ENCODE measurements at places on chromosomes 11 and 22. TPM values are rescaled to one million over a fixed set of nuclear protein-coding genes. Genes with fewer than 3 reads are reported as not detected.

The INPP5J gene
- 15.4 TPM for total RNA-seq

GRCh38 chr11:2643746-2644145 is 56.0 kb downstream of the KCNQ1OT1 start:
- no peak for DNase-seq
- H3K27ac ChIP-seq = no peak overlapping the region
- no peak overlapping the region for H3K4me3 ChIP-seq
- H3K27me3 ChIP-seq = peaks cover 28% of the 10 kb centered on the region
- H3K4me1 ChIP-seq = no peaks in the 10 kb centered on the region

DNA sequence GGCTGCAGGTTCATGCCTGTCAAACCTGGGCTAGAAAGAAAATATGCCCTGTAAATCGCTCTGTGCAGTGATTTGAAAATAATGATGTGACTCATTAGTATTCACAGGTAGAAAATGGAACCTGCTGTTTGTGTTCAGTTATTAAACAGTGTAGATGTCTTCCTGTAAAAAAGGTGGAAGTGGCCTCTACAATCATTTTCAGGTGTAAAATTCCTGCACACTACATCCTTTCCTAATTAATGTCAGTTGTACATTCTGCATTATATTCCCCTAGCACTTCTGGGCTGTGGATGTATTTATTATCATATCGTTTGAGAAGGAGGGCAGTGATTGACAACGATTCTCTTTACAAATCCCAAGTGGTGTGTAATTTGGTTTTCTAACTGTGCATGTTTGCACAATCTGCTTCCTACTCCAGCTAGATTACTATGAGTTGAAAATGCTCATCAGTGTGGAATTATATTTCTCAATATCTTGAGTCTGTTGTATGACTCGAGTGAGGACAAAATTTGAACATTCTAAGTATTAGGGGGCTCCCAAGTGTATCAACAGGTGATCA is 454.0 kb upstream of the DDI1 start:
- H3K4me3 ChIP-seq = no peak overlapping the region
- no peaks in the 10 kb centered on the region for H3K4me1 ChIP-seq
- H3K27me3 ChIP-seq = no peaks in the 10 kb centered on the region
- H3K27ac ChIP-seq = no peak overlapping the region
- no peaks in the 10 kb centered on the region for H3K36me3 ChIP-seq

The ZP1 gene
- not detected for total RNA-seq

DNA sequence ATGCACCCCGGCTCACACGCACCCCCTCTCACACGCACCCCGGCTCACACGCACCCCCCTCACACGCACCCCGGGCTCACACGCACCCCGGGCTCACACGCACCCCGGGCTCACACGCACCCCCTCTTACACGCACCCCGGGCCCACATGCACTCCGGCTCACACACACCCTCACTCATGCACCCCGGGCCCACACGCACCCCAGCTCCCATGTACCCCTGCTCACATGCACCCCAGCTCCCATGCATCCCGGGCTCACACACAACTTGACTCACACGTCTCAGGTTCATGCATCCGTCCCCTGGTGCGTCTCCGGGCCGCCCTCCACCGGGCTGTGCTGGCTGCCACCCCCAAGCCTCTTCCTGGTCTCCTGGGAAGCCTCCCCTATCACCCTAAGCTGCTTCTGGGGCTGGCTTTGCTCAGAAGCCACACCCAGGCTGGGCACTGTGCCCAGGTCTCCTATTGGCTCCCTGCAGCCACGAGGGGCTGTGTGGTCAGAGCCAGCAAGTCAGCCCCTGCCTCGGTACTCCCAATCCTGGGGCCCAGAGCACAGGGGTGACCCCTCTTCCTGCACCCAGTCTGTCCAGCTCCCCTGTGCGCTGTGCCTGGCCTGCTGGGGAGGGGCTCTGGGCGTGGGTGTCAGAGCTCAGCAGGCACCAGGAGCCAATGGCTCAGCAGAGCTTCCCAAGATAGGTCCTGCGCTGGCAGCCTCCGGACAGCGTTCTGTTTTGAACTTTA is 16.9 kb downstream of the TSPAN4 start:
- H3K4me3 ChIP-seq = no peak overlapping the region
- no peaks in the 10 kb centered on the region for H3K36me3 ChIP-seq
- H3K4me1 ChIP-seq = peaks cover 26% of the 10 kb centered on the region
- H3K27me3 ChIP-seq = peaks cover 22% of the 10 kb centered on the region
- DNase-seq = no peak
- H3K27ac ChIP-seq = peak overlapping the region; percentile 66

The RAG2 gene
- total RNA-seq = not detected

DNA sequence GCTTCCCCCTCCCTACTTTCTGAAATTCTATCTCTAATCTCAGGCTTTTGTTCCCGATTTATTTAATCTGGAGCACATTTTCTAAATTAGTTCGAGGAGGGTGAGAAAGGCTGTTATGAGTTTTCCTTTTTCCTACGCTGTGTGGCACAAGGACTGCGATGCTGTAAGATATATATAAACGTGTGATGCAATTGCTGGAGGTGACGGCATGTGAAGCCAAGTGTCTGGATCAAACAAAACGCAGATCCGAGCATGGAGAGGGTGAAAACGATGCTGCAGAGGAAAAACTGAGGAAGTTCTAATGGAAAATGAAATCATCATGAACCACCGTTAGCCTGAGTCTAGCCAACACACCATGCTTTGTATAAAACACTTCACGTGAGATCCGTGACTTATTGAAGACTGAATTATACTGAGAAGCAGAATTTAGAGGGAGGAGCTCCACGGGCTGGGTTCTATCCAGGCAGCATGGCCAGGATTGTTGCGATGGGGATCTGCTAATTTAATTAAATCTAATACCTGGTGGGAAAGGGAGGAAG is 4.4 kb downstream of the PKNOX2 start:
- peaks cover 51% of the 10 kb centered on the region for H3K4me1 ChIP-seq
- H3K27ac ChIP-seq = peak overlapping the region; percentile 49
- DNase-seq = no peak
- H3K4me3 ChIP-seq = peak overlapping the region; percentile 58
- peaks cover 14% of the 10 kb centered on the region for H3K27me3 ChIP-seq

The DMC1 gene
- 4.2 TPM for total RNA-seq

The INS gene
- not detected for total RNA-seq

DNA sequence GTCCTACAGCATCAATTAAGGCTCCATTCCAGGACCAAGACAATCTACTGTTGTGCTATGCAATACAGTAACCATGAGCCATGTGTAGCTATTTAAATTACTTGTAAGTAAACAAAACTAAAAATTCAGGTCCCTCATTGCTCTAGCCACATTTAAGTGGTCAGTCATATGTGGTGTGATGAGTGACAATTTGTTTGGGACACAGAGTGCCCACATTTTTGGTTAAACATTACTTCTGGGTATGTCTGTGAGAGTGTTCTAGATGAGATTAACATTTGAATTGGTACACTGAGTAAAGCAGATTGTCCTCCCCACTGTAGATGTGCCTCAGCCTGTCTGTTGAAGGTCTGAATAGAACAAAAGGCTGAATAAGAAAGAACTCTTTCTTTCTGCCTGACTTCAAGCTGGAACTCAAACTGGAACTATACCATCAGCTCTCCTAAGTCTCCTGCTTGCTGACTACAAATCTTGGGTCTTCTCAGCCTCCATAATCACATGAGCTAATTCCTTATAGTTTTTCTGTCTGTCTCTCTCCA is 15.8 kb downstream of the KBTBD3 start:
- no peaks in the 10 kb centered on the region for H3K27me3 ChIP-seq
- H3K4me3 ChIP-seq = no peak overlapping the region
- H3K36me3 ChIP-seq = no peaks in the 10 kb centered on the region
- H3K4me1 ChIP-seq = peaks cover 6% of the 10 kb centered on the region

The LARGE1 gene
- 81.2 TPM for total RNA-seq

DNA sequence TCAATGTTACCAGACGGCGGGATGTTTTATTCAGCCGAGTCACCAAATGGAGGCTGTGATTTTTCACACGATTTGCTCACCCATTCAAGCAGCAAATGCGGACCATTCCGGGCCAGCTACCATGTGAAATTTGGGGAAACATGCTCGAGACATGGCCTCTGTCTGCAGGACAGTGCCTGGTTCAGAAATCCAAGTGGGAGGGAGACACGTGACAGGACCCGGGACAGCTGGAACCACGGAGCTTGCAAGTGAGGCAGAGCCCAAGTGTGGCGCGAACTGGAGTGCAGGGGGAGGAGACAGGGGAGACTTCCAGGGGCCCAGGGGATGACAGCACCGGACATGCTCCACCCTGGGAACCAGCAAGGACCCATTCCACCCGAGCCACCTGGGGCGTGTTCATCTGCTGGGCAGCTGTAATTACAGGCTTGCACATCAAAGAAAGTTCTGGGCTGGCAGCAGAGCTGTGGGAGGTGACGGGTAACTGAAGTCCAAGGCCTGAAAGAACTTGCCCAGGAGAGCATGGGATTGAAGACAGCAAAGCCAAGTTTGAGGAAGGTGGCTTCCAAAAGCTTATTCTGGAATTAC is 16.5 kb downstream of the CERK start:
- peaks cover 32% of the 10 kb centered on the region for H3K4me1 ChIP-seq
- no peak overlapping the region for H3K4me3 ChIP-seq
- DNase-seq = no peak
- H3K27ac ChIP-seq = no peak overlapping the region
- H3K27me3 ChIP-seq = peaks cover 2% of the 10 kb centered on the region
- H3K36me3 ChIP-seq = peaks cover 9% of the 10 kb centered on the region

- no peaks in the 10 kb centered on the region for H3K36me3 ChIP-seq
- no peaks in the 10 kb centered on the region for H3K4me1 ChIP-seq
Observed at GRCh38 chr11:116842909-116843308, 5.5 kb upstream of the APOA1 start.

- no peak for DNase-seq
- no peak overlapping the region for H3K4me3 ChIP-seq
- peaks cover 5% of the 10 kb centered on the region for H3K27me3 ChIP-seq
- H3K27ac ChIP-seq = no peak overlapping the region
Observed at GRCh38 chr11:134453441-134453840, 41.4 kb upstream of the B3GAT1 start.

The LIF gene
- 0.29 TPM for total RNA-seq

DNA sequence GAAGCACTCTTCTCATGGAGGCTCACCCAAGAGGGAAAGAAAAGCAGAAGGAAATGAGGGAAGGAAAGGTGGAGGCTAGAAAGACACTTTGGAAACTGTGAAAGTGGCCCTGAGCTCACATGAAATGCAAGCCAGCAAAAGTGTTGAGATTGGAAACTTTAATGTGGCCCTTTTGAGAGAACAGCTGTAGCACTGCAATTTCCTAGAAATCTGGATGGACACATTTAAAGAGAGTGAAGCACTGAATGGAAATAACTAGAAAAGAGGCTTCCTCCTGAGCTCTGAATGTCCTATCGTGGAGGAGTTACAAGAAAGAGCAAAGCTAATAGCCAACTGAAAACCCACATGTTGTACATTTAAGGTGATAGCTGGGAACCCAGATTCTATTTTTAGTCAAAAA is 56.0 kb downstream of the LIF start:
- no peak overlapping the region for H3K4me3 ChIP-seq
- H3K4me1 ChIP-seq = no peaks in the 10 kb centered on the region
- H3K27ac ChIP-seq = no peak overlapping the region
- H3K27me3 ChIP-seq = no peaks in the 10 kb centered on the region
- no peak for DNase-seq
- no peaks in the 10 kb centered on the region for H3K36me3 ChIP-seq

The ANGPTL5 gene
- not detected for total RNA-seq

The GRM5 gene
- not detected for total RNA-seq

DNA sequence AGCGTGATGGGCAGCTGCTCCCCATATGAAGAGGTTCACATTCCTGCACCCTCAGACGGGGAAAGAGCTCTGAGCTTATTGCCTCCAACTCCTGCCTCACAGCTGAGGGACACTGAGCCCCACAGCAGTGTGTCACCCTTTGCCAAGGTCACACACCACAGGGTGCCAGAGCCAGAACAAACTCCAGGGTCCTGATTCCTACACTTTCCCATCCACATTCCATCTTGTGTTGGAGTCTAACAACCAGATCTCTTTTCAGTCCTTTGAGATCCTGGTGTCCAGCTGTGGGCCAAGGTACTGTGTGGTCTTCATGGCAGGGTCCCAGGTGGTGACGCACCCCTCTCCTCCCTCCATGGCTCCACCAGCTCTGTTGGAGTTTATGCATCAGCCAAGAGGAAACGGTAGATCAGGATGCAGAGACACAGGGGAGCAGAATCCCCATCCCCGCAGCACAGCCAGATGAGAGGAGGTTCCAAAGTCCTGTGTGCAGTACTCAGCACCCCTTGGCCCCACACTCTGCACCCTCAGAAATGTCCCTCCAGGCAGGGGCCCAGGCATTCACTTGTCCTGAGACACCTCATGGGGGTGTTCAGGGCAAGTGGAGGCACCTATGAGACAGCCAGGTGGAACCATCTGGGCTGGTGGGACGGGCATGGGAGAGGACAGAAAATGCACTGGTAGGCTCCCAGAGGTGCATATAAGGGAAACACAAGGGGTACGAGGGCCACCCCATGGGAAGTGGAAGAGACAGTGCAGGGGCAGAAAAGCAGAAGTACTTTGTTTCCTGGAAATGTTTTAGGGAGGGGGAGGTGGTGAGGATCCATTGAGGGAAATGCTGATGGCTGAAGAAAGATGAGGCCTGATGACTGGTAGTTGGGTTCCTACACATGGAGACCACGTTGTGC is 32.6 kb upstream of the GNAZ start:
- H3K36me3 ChIP-seq = peaks cover 6% of the 10 kb centered on the region
- peak overlapping the region; percentile 17 for H3K27ac ChIP-seq
- peaks cover 12% of the 10 kb centered on the region for H3K27me3 ChIP-seq
- no peak for DNase-seq

DNA sequence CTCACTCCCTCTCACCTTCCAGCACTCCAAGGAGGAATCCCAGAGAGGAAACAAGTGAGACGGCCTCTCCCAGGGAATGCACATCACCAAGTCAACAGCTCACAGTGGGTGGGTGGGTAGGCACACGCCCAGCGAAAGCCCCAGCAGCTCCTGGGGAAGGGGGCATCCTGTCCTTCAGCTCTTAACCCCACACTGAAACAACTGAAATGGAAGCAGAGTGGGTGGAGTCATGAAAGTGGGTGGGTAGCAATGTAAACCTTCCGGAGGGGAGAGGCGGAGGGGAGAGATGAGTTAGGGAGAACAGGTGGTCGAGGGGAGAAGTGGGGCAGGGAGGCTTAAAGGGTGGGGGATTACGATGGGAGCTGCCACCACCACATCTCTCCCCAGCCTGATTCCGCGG is 5.4 kb downstream of the MCHR1 start:
- no peak for DNase-seq
- H3K36me3 ChIP-seq = no peaks in the 10 kb centered on the region
- H3K27me3 ChIP-seq = no peaks in the 10 kb centered on the region
- no peak overlapping the region for H3K4me3 ChIP-seq

GRCh38 chr11:33916736-33917135 is 24.9 kb upstream of the LMO2 start:
- H3K36me3 ChIP-seq = peaks cover 10% of the 10 kb centered on the region
- no peak for DNase-seq
- no peak overlapping the region for H3K27ac ChIP-seq
- H3K27me3 ChIP-seq = peaks cover 3% of the 10 kb centered on the region
- no peak overlapping the region for H3K4me3 ChIP-seq
- peaks cover 14% of the 10 kb centered on the region for H3K4me1 ChIP-seq
